ENCODE measurements at places on chromosomes 4 and X.

GRCh38 chr4:62618042-62618441, 1417.9 kb downstream of the ADGRL3 start:
- no peak for DNase-seq

DNA sequence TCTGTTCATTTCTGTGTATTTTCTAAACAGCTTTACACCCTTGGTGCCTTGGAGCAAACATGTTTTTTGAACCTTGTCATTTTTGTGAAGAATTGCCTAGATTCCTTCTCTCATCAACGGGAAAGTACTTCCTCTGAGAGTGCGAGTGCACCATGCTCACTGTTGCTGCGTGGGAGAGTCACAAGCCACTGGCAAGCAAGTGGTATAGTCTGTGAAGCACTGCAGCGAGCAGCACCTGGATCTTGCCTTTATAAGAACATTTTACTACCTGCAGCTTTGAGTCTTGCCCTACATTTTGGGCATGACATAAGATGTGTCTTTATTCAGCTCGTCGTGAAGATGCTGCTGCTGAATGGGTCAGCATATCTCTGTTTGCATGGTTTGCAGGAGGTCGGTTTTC, 44.9 kb downstream of the HADH start:
- DNase-seq, result no peak

DNA sequence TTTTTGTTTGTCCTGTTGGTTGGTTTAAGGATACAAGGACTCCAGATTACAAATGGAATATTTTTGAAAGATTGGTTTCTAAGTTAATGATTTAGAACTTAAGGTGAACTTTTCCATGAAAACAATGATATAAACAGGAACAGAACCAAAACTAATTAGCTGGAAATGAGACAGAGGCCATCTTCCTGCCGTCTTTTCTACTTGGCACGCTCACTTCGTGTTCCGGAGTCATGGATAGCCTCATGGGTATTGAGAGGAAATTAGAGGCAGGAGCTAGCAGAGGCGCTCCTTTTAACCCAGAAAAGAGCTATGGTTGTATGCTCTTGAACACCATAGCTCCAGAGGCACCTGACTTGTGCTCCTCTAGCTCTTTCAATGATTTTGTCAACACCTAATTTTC, 2.4 kb downstream of the FAM241A start:
- no peak for DNase-seq

GRCh38 chr4:142443469-142443868, 402.6 kb downstream of the INPP4B start:
- no peak for DNase-seq

- no peak for DNase-seq
Observed at GRCh38 chrX:155718972-155719586, 106.3 kb upstream of the TMLHE start.

- no peak for DNase-seq
Observed at GRCh38 chr4:79831701-79832514, 241.1 kb downstream of the ANTXR2 start.

DNA sequence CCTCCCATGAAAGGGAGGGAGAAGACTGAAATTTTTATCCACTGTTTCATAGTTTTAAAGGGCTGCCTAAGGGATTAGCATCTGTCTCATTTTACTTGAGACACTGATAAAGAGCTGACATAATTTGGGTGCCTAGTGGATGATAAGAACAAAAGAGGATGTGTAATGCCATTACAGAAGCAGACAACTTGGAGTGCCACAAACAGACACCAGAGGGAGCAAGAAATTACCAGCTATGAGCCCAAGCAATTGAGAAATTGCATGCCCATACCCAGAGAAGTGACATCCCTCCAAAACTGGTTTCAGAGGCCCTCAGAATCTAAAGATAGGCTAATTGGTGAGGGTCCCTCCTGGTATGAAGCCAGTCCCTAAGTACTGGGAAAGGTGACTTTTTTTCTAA, 38.5 kb upstream of the POU3F4 start:
- no peak for DNase-seq

- no peak for DNase-seq
Observed at GRCh38 chr4:176293660-176294059, 24.6 kb upstream of the ASB5 start.

DNA sequence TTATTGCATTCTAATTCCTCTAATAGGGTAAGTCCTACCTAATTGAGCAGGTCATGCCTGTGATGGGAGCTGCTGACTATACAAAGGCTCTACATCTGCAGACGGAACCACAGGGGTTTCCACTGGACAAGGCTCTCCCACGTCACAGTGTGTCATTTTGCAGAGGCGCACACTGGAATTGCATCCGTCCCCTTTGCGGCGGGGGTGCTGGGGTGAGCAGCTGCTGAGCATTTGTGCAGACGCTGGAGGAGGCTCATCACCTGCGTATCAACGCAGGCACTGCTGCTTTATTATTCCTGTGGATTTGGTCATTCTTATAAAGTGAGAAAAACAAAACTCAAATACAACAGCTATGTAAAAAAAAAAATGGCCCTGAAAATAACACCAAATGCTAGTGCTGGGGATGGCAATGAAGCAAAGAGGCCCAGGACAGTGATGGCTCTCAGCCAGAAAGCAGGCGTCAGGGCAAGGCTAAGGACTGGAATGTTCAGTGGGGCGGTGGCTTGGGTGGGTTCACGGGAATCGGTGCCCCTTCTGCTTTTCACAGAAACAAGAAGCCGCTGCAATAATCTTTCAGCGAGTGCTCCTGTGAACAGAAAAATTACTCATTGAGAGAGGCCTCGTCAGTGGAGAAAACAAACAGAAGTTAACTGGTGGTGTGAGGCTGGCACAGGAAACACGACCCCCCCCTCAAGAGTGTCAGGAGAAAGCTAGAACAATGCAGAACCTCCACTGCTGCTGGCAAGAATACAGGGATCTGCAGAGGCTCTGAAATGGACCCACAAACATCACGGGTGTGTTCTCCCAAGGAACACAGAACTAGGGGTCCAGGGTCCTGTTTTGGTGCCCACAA, 67.8 kb downstream of the GATB start:
- DNase-seq, result no peak
